ENCODE measurements at places on chromosomes 5 and 9. TPM values are rescaled to one million over a fixed set of nuclear protein-coding genes. Genes with fewer than 3 reads are reported as not detected.

DNA sequence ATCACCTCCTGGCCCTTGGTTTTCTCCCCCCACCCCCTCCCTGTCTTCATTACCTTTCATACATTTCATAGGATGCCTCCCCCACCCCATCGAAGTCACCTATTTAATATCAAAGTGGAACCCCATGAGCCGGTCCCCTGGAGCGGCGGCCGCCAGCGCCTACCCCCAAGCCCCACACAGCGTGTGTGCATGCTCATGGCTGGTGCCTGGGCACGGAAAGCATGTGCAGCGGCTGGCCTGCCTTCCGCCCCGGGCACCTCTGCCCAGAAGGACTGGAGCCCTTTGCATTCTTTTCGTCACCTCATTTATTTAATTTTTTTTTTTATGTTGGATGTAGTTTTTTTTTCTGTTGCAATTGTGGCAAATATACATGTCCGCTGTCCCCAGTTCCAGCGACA lies 116.2 kb downstream of the WNK2 start:
- no peak for DNase-seq

Gene DMGDH
- 1.9 TPM for polyA plus RNA-seq

DNA sequence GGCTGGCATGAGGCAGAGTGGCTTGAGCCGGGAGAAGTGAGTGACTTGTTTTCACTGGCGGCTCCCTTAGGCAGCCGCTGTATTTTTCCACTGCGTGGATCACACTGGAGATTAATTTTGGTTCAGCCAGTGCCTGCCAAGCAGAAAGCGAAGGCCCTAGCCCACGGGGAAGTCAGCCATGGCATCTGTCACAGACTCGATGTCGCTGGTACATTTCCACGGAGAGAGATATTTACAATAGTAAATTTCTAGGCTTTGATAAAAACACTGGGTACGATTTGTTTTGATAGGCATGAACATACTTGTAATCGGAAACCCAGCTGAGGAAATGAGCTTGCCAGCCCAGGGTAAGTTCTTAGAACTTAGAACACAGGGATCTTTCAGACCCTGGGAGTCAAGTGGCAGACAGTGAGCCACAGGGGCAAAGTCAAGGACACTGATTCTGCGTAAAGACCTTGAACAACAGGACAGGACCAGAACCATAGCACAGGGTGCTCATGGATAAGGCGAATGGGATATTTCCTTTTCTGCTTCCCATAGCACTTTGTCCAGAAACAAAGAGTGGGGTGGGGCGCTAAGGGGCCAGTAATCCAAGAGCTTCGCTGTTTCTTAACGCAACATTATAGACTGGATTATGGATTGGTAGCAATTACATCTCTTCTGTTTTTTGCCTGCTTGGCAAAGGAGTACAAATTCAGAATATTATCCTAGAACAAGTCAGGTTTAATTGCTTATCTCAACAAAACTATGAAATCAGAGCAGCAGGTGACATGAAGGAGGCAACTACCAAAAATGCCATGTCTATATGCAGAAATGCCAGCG lies 4.5 kb downstream of the DUSP1 start:
- DNase-seq: no peak

Gene GRIA1
- polyA plus RNA-seq: 1.0 TPM

- DNase-seq: no peak
These were observed 38.2 kb upstream of the EXOC3 start for GRCh38 chr5:404666-405241.

DNA sequence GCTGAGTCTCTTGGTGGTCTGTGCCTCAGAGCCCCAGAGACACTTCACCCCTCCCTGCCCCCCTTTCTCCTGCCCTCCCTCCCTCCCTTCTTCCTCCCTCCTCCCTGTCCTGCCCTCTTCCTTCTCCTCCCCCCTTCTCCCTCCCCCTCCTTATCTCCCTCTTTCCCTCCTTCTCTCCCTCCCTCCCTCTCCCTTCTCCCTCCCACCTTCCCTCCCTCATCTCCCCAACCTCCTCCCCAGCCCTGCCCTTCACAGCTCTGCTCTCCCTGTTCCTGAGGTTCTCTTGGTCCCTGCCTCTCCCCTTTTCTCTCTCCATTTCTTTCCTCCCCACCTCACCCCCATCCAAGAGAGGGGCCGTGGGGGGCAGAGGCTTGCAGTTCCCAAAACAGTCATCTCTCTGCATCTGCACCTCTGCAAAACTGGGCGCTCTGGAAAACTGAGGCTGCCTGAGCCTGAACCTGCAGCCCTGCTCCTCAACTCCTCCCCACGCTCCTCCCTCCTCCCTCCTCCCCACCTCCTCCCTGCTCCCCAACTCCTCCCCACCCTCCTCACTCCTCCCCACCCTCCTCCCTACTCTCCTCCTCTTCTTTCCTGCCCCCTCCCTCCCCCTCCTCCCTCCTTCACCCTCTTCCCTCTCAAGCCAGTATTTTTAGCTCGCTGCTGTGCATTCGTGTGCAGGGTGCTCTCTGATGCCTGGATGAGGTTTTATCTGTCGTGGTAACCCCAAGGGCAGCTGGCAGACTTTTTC lies 219.1 kb downstream of the C9orf50 start:
- DNase-seq: no peak

DNA sequence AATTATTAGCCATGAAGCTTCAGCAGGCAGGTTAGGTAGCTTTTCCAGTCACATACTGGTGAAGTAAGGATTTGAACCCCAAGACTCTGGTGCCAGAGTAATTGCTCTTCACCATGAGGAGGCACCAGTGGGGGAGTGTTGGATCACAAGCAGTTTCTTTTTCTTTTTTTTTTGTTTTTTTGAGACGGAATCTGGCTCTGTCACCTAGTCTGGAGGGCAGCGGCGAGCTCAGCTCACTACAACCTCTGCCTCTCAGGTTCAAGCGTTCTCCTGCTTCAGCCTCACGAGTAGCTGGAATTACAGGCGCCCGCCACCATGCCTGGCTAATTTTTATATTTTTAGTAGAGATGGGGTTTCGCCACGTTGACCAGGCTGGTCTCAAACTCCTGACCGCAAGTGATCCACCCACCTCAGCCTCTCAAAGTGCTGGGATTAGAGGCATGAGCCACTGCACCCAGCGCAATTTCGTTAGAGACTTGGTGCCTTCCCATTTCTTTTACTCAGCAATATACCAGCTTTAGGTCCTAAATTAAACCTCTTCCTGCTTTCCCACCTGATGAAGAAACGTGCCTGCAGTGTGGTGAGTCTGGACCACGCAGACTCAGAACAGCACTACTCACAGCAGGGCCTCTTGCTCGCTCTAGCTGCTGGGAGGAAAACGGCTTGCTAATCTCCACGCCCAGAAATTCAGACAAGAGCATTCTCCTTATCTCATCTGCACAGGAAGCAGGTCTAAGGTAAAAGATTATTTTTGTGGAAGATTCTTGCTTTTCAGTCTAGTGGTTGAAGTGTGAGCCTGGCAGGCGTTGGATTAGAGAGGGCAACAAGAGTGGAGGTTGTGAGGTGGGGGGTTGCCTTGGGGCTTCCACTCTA lies at the start of gene S100Z:
TSS of gene S100Z (plus strand) at position 596 of the 873 bp plus-strand sequence. CDS start 25,346 bp downstream, outside the sequence.
- DNase-seq: no peak

- no peak for DNase-seq
These were observed 57.2 kb upstream of the RIC1 start for GRCh38 chr9:5571629-5572232.

GRCh38 chr5:82387001-82387818 lies 109.1 kb upstream of the RPS23 start:
- DNase-seq: no peak

GRCh38 chr5:17839848-17840247 lies 205.6 kb downstream of the TAF11L14 start:
- no peak for DNase-seq

Gene LCN2
- polyA plus RNA-seq: 1.1 TPM

DNA sequence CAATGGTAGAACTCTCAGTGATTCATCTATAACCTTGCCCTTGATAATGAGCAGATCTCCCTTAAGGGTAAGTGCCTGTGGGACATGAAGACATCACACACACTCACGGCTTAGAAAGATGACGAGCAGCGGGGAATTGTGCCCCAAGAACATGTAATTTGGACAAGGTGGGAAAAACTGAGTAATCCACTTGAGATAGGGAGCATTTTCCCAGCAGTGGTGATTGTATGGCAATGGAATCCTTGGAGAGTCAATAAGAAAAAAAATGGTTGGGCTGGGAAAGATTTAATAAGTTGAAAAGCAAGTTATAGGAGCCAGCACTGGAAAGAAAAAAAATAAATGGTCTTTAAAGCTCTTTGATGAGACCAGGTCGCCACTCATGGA lies 193.1 kb downstream of the GLIS3 start:
- no peak for DNase-seq

- no peak for DNase-seq
These were observed 89.5 kb upstream of the TTC23L start for GRCh38 chr5:34749431-34749873.

DNA sequence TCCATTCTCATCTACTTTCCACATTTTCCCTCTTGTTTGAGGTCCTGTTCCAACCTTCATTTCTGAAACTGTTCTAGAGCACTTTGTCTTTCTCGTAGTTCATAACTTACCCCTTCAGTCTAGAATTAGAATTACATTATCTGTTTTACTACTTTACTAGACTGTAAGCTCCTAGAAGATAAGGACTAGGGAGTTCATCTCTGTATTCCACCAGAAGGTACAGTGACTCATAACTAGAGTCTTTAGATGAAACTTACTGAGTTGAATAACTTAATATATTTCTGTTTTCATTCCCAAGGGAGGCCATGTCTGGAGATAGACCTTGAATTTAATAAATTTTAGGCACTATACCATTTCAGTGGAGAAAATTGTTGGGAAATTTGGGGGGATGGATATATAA lies 38.7 kb downstream of the G3BP1 start:
- DNase-seq: no peak

- DNase-seq: no peak
These were observed 4.5 kb downstream of the SLF1 start for GRCh38 chr5:94623011-94623410.

Measured in forelimb muscle (tissue), 1 donor.